Activated CD8-positive, alpha-beta memory T cell treated with anti-CD3 and anti-CD28 coated beads, Interleukin-2, amount 10 ng/mL, durations not matched to agents 7 days and 5 days (primary cell): ENCODE measurements at places on chromosomes 1 and 21. TPM values are rescaled to one million over a fixed set of nuclear protein-coding genes. Genes with fewer than 3 reads are reported as not detected.

Gene RNF186
- not detected for total RNA-seq

Gene LRRC38
- total RNA-seq: not detected

Gene KCNH1
- total RNA-seq: not detected

Gene ITLN2
- total RNA-seq: not detected

Gene CRYZ
- total RNA-seq: 20.4 TPM

Gene CD2
- 444 TPM for total RNA-seq
